Daoy (cell line): ENCODE measurements at places on chromosomes 2 and 18. TPM values are rescaled to one million over a fixed set of nuclear protein-coding genes. Genes with fewer than 3 reads are reported as not detected.
A peak's percentile ranks its signal among the peaks of the same experiment; 100 is the strongest.

GPR75 gene
- 1.0 and 2.8 TPM in 2 replicates for total RNA-seq

AOX1 gene
- total RNA-seq = 2.3 and 11.7 TPM in 2 replicates

GLI2 gene
- total RNA-seq = 4.2 and 45.6 TPM in 2 replicates

NAT8 gene
- not detected in 2 replicates for total RNA-seq

SLC30A3 gene
- total RNA-seq = 0.11 TPM in 1 of 2 replicates, not detected in the other

FOXD4L1 gene
- 0.11 TPM in 1 of 2 replicates, not detected in the other for total RNA-seq

CFAP53 gene
- total RNA-seq = 0.06 and 4.3 TPM in 2 replicates

CERKL gene
- total RNA-seq = 0.29 TPM in 1 of 2 replicates, not detected in the other

DNA sequence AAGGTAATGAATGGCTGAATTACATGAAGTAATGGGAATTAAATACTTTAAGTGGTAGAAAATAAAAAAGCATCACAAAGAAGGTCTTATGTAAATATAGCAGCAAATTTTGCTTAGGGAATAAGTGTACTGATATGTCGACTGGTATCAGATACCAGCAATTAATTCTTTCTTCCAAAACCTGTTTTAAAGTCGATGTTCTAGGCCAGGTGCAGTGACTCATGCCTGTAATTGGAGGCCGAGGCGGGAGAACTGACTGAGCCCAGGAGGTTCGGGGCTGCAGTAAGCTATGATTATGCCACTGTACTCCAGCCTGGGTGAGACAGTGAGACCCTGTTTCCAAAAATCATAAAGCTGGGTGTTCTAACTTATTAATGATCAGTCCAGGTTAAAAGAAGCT, 30.3 kb downstream of the SP3 start:
- peak; percentile 37 for DNase-seq

DNA sequence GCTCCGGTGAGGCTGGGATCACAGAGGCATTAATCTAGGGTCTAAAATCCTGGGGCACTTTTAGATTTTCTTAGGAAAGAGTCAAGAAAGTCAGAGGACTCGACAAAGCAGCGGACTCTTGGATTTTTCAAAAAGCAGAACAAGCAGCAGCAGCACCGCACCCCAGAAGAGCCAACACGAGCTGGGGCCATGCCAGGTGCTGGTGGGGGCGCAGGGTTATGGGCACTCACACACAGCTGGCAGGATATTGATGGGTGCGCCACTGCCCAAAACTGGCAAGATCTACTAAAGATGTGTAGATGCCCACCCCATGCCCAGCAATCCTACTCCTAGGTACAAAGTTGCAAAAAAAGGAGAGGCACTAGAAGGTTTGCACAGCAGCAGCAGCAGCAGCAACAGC, 33.9 kb upstream of the SEMA4C start:
- no peak for DNase-seq

DNA sequence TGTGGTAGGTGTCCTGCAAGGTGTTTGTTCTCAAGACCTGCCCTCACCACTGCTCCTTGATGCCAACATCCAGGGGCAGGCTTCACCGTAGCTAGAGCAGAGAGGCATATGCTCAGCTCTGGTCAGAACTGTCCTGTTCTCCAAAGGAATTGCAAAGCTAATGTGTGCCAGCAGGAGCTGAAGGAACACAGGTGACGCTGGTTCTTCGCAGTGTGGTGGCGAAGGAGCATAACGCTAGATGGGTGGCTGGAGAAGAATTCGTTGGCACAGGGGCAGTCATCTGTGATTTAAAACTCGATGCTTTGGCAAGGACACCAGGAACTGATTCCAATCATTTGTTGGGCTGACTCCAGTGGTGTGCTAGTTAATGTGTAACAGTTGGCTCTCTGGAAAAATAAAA, 11.4 kb upstream of the PER2 start:
- no peak for DNase-seq

DNA sequence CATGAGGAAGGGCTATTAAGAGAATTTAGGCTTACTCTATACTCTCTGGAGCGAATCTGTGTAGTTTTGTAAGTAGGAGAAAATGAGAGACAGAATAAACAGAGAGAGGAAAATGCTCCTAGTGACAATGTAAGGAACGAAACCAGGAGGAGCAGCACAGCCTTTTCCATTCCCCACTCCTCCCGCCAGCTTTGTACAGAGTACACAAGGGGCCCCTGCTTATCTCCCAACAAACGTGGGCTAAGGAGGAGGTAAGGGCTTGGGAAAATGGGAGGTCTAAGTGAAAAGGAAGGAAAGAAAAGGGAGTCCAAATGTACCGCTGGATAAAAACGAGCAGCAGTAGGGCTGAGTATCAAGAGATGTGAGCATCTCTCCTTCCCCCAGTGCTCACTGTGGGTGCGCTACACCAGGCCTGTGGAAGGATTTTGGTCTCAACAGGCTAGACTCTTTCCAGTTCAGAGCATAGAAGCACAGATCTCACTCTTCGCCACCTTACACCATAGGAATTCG, 12.1 kb upstream of the IHH start:
- DNase-seq = no peak

DNA sequence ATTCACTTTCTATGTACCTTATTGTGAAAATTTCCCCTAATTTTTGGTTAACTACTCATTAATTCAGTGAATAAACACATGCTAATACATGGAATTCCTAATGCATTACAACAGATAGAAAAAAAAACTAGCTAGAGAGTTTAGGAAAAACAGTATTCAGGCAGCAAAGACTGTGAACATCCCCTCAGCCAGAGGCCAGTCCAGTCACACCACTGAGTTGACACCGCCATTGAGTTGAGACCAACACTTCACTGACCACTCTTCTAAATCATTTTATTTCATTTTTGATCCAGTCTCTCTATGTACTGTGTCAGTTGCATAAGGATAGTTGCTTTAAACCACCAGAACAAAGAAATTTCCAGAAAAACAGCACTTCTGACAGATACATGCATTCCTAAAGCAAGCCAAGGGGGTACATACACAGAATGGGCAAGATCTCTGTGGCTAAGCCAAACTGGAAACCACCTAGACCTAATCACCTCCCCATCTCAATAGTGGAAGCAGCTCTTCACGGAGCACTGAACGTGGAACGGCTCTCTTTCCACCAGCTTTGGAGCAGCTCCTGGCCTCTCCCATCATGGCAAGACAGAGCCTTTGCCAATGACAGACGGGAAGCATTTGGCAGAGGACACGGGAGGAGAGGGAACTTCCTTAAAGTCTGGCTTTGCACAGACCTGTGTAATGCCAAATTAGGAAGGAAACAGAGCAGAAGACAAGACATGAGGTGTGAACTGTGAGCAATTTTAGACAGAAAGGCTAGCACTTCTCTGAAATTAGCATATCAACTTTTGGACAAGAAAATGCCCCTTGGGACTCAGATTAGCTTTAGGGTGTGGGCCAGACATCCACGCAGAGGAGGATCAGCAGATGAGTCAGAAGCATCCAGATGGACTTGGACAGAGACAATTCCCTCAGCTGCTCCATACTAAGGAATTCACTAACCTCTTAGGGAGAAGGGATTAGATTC, 36.4 kb downstream of the CACNB4 start:
- DNase-seq = peak; percentile 7

DNA sequence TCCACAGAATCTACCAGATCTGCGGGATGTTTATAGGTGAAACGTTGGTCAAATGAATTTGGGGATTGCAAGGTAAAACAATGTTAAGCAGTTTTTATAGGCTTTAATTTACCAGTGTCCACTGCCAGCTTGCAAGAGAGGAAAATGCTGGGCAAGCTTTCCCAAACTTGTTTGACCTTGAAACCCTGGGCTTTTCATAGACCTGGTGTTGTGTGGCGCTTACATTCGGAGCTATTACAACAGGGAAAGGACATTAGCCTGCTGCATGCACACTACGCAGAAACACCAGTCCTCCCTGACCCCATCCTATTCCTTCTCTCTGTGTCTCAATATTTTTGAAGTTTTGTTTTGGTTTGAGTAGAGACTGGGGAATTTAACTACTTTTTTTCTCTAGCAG, 59.6 kb upstream of the AGPS start:
- no peak for DNase-seq

- DNase-seq = peak; percentile 41
These were observed 578 bp downstream of the IWS1 start for GRCh38 chr2:127525691-127526131.

- no peak for DNase-seq
These were observed 11.0 kb downstream of the SIGLEC15 start for GRCh38 chr18:45836242-45837205.

GRCh38 chr18:61876899-61877298, 15.9 kb downstream of the RNF152 start:
- no peak for DNase-seq

DNA sequence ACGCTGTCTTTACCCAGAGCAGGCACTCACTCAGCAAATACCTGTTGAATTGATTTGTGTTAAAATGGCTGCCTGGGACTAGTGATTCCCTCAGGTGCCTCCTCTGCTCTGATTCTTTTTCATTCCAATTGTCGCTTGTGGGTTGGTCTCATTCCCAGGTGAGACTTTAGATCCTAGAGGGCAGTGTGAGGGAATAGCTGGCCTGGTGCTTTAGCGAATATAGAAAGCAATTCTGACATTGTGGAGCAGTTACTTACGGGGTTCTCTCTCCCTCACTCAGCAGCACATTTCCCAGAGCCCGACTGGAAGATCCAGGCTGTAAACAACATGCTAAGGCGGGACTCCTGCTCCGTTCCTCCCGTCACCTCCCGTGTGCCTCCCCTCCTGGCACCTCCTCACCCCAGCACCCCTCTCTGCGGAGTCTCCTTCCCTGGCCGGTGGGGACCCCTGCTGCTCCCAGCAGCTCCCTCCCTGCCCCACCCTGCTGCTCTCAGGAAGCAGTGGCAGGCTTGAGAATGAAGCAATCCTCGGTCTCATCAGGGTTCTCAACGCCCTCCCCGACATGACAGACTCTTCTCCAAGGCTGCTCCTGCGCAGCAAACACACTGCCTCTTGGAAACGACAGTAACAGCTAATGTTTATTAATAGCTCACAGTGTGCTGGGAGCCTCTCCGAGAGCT, 26.9 kb downstream of the CELF4 start:
- no peak for DNase-seq

- no peak for DNase-seq
These were observed 62.2 kb downstream of the RBMS1 start for GRCh38 chr2:160431441-160431840.

- no peak for DNase-seq
These were observed 106.3 kb downstream of the SLC4A3 start for GRCh38 chr2:219733746-219734145.

- no peak for DNase-seq
These were observed 40.8 kb downstream of the GTF3C3 start for GRCh38 chr2:196758474-196759377.

DNA sequence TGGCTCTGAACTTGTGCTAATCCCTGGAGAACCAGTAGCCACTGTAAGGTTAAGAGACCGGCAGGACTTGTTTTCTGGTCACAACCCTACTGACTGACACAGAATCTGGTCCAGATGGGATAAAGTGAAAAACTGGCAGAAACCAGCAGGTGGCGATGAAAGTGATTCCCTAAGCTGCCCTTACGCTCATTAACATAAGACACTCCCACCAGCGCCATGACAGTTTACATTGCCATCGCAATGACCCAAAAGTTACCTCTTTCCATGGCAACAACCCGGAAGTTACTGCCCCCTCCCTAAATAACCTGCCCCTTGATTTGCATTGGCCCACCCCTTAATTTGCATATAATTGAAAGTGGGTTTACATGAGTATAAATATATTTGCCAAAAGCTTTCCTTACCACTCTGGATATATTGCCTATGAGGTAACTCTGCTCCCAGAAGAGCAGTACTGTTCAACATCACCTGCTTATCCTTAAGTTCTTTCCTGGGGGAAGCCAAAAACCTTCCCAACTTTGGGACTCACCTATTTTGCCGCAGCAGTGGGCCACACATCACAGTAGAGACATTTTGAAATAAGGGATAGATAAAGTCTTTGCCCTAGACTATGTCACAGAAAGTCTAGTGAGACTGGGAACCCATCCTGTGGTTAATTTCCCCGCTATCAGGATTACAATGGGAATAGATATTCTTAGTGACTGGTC, 35.8 kb upstream of the AFF3 start:
- peak; percentile 80 for DNase-seq

DNA sequence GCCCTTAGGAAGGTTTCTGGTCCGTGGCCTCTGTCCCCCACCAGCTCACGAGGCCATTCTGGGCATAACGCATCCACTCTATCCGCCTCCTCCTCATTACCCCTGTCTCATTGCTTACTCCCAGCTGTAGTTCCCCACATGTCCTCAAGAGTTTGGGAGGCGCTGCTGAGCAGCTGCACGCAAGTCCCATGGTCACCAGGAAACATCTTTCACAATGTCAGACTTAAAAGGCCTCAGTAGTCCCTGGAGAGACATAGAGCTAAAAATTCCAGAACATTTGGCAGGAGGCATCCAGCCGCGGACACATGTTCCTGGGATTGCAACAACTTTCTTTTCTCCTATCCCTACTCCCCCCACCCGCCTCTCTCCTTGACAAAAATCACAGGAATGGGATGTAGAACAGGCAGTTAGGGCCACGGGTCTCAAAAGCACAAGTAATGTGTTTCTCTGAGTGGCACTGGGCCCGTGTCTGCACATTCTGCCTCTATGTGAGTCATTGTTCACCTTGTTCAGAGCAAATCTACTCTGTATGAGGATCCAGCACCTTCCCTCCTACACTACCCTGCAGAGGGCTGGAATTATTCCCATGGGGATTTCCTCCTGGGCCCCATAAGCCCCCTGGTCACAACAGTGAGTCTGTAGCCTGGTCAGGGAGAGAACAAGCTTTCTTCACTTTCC, 8.1 kb downstream of the LBH start:
- peak; percentile 69 for DNase-seq

DNA sequence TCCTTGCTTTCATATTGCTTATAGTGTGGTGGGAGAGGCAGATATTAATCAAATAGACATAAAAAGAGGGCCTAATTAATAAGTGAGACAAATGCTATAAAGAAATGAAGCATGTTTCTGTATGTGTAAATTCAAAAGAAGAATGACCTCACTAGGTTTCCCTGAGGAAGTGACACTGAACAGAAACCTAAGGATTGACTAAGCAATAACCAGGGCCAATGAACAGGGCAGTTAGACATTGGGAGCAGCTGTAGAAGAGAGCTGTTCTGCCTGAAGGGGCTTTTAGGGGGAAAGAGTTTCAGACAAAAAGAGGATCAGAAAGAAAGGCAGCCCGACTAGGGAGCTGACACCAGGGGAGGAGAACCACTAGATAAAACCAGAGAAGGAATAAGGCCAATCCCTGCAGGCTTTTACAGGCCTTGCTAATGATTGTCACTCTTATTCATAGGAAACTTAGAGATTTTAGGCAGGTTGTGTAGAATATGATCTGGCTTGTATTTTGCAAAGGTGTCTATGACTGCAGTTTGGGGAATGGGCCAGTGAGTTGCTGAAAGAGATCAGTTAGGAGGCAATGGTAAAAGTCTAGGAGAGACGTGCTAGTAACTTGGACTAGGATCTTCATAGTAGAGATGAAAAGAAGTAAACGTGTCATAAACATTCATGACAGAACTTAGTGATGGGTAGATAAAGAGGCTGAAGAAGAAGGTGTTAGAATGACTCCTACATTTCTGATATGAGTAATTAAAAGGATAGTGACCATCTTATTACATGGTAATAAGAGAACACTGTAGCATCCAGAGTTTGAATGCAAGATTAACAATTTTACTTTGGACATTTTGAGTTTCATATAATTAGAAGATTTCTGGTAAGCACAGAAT, 26.8 kb upstream of the NABP1 start:
- DNase-seq = no peak
